ENCODE measurements at places on chromosomes 1 and 21. TPM values are rescaled to one million over a fixed set of nuclear protein-coding genes. Genes with fewer than 3 reads are reported as not detected.

GRCh38 chr1:150995896-150996295, 10.8 kb downstream of the MINDY1 start:
- ATAC-seq: peak; percentile 75

Gene DRAXIN
- 0.12 TPM for total RNA-seq

- ATAC-seq: peak; percentile 24
Measured at GRCh38 chr1:54499097-54499359, 49.0 kb upstream of the ACOT11 start.

DNA sequence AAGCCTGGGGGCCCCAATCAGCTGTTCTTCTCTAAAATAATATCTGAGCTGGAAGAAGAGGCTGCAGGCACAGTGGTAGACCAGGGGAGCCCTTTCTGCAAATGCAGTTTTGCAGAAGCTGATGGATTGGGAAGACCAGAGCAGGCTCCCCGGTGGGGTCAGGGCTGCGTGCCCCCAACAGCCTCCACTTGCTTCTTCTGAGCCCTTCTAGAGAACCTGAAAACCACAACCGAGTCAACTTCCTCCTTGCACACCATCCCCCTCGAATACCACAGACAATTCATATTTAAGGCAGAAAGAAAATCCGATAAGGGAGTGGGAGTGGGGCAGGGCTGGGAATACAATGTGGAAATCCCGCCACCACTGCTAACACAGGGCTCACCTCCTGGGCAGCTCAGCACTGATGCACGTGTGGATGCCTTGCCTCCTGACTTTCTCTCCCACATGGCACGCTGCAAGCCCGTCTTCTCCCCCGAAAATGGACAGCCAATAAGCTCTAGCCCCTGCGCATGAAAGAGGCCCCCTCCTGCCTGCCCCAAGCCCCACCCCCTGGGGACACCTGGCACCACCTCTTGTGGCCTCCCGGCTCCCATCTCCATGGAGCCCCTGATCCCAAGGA, 25.4 kb upstream of the ALDH4A1 start:
- no peak for ATAC-seq

GRCh38 chr1:69921486-69921885, 283.9 kb downstream of the LRRC40 start:
- ATAC-seq: no peak

Gene GJA8
- total RNA-seq: not detected

GRCh38 chr1:103256490-103256889, 148.2 kb upstream of the COL11A1 start:
- no peak for ATAC-seq

Gene FOXO6
- 1.9 TPM for total RNA-seq
